ENCODE measurements at places on chromosomes 2 and 18. TPM values are rescaled to one million over a fixed set of nuclear protein-coding genes. Genes with fewer than 3 reads are reported as not detected.

- no peak overlapping the region for H3K4me3 ChIP-seq
- H3K4me1 ChIP-seq: peaks cover 9% of the 10 kb centered on the region
- H3K36me3 ChIP-seq: no peaks in the 10 kb centered on the region
- peak overlapping the region; percentile 49 for H3K27ac ChIP-seq
- no peaks in the 10 kb centered on the region for H3K27me3 ChIP-seq
- DNase-seq: peak; percentile 66
Observed at GRCh38 chr2:167964650-167965413, 282.6 kb downstream of the STK39 start.

DNA sequence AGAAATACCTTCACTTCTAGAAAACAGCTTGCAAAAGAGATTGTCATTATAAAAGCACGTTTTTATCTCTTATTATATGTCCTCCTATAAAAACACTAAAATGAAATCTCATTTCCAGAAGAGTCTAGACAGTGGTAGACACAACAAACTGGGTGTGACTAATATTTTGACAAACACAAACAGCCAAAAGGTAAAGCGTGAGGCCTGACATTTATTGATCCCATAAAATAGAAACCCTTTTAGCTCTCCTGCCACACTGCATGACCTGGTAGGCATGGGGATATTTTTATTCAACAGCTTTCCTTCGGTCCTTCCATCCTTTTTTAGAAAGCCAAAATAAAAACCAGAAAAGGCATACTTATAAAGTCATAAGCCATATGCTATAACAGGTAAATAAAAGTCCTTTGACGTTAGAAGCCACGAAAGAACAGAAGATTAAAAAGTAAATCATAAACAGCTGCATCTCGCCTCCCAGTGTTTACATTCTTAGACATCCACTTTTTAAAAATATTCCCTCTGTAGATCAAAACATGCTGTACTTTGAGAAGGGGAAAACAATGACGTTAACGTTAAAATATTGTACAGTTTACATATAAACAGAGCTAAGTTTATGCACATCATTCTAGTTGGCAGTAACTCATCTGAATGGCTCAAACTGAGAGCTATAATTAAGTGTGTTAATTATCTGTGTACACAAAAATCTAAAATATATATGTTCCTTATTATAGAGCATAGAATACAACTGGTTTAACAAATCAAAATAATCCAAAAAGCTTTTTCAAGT, 44.6 kb downstream of the IRS1 start:
- H3K4me1 ChIP-seq: peaks cover 20% of the 10 kb centered on the region
- DNase-seq: no peak
- H3K27me3 ChIP-seq: no peaks in the 10 kb centered on the region
- no peaks in the 10 kb centered on the region for H3K36me3 ChIP-seq
- no peak overlapping the region for H3K4me3 ChIP-seq

Gene AMER3
- 1.2 TPM for total RNA-seq

Gene CFAP65
- total RNA-seq: 0.07 TPM
